Stimulated activated CD8-positive, alpha-beta memory T cell treated with anti-CD3 and anti-CD28 coated beads, Interleukin-15, amount 100 ng/mL, for 4 hours (primary cell): ENCODE measurements at places on chromosomes 11 and 22.

- DNase-seq, result no peak
These were observed 69.7 kb downstream of the PRSS23 start for GRCh38 chr11:86869966-86870570.

- DNase-seq, result no peak
These were observed 607.4 kb downstream of the NTM start for GRCh38 chr11:131977854-131978253.

- no peak for DNase-seq
These were observed 25.4 kb downstream of the KCNJ4 start for GRCh38 chr22:38429499-38430068.

DNA sequence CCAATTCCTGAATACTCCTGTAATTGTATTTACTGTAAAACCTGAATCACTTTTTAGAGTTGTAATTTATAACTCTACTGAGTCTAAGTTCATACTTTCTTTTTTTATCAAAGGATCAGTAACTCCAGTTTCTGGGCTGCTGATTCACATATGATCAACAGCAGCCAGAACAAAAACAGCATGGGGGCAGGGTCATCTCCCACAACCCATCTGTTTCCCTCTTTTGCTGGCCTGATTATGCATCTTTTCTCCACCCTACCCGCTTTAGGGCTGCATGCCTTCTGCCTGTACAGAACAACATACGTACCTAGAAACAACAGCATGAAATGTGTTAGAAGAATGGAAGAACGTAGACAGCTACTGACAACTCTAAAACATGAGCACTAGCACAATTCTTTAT is 76.0 kb downstream of the MRTFA start:
- DNase-seq, result no peak

GRCh38 chr11:72569966-72570892 is 104.0 kb downstream of the PDE2A start:
- DNase-seq, result no peak

- no peak for DNase-seq
These were observed 79.7 kb downstream of the MYO7A start for GRCh38 chr11:77207618-77208313.

DNA sequence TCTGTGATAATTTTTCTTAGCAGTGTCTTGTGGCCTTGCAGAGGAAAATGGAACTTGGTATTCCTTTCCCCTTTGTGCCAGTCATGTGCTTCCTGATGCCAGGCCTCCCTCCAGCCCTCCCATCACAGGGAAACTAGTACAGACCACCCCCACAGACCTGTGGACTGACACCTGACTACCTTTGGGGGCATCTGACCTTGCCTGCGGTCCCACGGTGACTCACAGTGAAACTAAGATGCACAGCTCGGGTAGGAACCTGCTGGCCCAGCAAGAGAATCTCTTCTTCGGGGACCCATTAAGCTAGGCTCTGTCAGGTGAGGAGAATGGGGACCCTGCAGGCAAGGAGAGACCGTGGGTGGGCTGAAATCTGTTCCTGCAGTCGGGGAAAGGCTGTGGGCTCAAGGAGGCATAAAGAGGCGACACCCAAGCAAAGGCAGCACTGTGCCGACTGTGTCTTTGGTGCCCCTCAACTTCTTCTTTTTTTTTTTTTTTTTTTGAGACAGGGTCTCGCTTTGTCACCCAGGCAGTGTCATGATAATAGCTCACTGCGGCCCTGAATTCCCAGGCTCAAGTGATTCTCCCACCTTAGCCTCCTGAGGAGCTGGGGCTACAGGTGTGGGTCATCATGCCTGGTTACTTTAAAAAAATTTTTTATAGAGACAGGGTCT is 20.8 kb upstream of the PEX26 start:
- DNase-seq, result no peak
